Lower lobe of right lung (tissue), 2 donors: ENCODE measurements at places on chromosomes 12 and 14.

DNA sequence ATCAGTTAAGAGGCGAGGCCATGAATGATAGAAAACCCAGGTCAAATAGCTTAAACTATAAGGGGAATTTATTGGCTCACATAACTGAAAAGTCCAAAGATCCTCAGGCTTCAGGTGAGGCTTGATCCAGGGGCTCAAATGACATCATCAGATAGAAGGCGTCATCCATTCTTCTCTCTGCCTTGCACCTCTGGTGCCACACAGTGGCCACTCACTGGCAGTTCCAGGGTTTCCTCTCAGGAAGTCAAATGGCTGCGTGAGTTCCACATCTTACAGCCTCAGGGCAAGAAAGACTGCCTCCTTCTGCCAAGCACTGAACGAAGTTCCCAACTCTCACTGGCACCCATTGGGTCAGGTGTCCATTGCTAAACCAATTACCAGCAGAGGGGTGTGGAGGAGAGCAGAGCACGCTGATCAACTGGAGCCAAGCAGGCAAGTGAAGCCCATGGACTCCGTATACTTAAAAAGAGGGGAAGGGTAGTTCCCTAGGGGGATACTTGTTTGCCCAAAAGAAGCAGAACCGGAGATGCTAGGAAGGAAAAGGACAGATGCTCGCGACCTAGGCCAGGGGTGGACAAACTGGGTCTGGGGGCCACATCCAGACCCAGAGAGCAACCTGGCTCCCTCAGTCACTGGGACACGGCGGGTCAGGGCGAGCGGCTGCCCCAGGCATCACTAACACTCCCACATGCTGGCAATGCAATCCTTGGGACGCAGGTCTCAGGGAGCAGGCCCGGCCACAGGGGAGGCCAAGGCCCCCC, 69.3 kb downstream of the SERPINA3 start:
- DNase-seq, result no peak

GRCh38 chr12:88202500-88202899, 60.4 kb downstream of the TMTC3 start:
- no peak for DNase-seq

DNA sequence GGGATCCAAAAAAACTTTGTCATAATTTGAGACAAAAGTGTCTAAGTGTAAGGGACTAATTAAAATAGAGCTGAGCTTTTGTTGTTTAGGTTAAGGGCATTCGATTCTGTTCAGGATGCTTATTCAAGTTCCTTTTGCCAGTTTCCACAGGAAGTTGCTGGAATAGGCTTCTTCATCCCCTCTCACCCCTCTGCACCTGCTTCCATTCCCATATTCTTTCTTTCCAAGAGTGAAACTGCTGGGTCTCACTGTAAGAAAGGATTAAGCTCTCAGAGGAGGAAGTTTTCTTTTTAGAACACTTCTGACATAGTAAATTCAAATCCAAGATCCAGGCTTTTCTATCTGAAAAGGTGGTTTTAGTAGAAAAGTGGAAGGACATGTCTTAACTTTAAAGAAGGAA, 61.4 kb downstream of the POLR3B start:
- no peak for DNase-seq

GRCh38 chr14:50410921-50411320, 14.2 kb upstream of the CDKL1 start:
- no peak for DNase-seq

GRCh38 chr12:111057701-111058425, 137.5 kb upstream of the MYL2 start:
- DNase-seq, result no peak

GRCh38 chr12:96948782-96949181, 41.7 kb downstream of the NEDD1 start:
- no peak for DNase-seq

GRCh38 chr12:118900993-118901392, 80.3 kb upstream of the SRRM4 start:
- DNase-seq, result no peak
